ENCODE measurements at places on chromosomes 7 and 10.

GRCh38 chr7:64223366-64223765 is 4.9 kb upstream of the ZNF679 start:
- no peak for DNase-seq

GRCh38 chr10:110664483-110665420 is 20.6 kb downstream of the RBM20 start:
- peak; percentile 66 for DNase-seq

- no peak for DNase-seq
These were observed 92.5 kb downstream of the MTPN start for GRCh38 chr7:135884495-135885232.

DNA sequence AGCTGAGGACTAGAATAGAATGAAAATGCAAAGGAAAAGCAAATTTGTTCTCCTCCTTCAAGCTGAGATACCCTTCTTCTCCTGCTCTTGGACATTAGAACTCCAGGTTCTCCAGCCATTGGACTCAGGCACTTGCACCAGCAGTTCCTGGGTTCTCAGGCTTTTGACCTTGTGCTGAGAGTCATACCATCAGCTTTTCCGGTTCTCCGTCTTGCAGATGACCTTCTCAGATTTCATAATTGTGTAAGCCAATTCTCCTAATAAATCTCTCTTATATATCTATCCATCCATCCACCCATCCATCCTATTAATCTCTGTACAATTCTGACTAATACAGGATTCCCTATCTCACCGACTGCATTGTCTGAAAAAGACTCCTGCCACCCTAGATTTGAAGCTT is 108.3 kb downstream of the AHR start:
- peak; percentile 44 for DNase-seq

GRCh38 chr7:156178214-156178613 is 366.0 kb upstream of the SHH start:
- peak; percentile 9 for DNase-seq

GRCh38 chr10:33803248-33803647 is 468.8 kb upstream of the NRP1 start:
- no peak for DNase-seq

- DNase-seq, result no peak
These were observed 1.6 kb downstream of the BICC1 start for GRCh38 chr10:58514111-58514770.

GRCh38 chr7:46428295-46428694 is 507.2 kb upstream of the IGFBP3 start:
- DNase-seq, result no peak

- no peak for DNase-seq
These were observed 24.4 kb downstream of the CRPPA start for GRCh38 chr7:16396766-16397500.

- DNase-seq, result peak; percentile 32
These were observed 65.6 kb upstream of the ADO start for GRCh38 chr10:62738916-62739315.

GRCh38 chr7:158536871-158537515 is 50.6 kb downstream of the PTPRN2 start:
- peak; percentile 40 for DNase-seq

GRCh38 chr7:68180761-68181160 is 1184.1 kb downstream of the TYW1 start:
- DNase-seq, result no peak

DNA sequence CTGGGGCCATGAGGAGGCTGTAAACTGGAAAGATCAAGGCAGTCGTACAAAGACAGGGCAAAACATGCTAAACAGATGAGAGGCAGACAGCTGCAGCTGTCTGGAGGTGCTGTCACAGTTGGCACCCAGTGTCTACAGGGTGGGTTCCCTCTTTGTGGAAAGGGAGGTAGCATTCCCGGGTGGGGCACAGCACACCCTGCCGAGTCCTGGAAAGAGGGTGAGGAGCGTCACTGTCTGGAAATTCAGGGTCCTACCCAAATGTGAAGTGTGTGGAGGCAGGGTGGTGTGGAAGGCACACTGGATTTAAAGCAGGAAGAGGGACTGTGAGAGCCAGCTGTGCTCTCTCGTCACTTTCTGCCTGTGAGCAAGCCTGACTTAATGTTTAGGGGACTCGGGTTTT is 356.2 kb downstream of the SDK1 start:
- DNase-seq, result no peak

- no peak for DNase-seq
These were observed 12.0 kb upstream of the AQP1 start for GRCh38 chr7:30899630-30900029.

GRCh38 chr10:113057948-113058522 is 108.0 kb downstream of the TCF7L2 start:
- DNase-seq, result no peak

DNA sequence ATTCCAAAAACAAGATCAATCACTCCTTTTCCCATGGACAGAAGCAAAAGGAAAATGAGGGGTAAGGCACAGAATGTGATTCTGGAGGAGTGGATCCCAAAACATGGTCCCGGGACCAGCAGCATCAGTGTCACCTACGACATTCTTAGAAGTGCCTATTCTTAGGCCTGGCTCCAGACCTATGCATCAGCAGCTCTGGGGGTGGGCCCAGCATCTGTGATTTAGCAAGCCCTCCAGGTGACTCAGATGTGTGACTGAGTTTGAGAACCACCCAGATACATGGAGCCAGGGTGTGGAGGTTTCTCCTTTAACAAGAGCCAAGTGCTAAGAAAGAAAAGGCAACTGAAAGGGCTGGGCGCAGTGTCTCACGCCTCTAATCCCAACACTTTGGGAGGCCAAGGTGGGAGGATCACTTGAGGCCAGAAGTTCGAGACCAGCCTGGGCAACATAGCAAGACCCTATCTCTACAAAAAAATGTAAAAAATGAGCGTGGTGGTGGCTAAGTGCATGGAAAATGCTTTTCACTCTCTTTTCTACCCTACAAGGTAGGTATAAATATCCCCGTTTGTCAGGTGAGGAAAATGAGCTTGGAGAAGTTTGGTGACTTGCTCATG is 17.1 kb upstream of the ARPC1A start:
- no peak for DNase-seq

DNA sequence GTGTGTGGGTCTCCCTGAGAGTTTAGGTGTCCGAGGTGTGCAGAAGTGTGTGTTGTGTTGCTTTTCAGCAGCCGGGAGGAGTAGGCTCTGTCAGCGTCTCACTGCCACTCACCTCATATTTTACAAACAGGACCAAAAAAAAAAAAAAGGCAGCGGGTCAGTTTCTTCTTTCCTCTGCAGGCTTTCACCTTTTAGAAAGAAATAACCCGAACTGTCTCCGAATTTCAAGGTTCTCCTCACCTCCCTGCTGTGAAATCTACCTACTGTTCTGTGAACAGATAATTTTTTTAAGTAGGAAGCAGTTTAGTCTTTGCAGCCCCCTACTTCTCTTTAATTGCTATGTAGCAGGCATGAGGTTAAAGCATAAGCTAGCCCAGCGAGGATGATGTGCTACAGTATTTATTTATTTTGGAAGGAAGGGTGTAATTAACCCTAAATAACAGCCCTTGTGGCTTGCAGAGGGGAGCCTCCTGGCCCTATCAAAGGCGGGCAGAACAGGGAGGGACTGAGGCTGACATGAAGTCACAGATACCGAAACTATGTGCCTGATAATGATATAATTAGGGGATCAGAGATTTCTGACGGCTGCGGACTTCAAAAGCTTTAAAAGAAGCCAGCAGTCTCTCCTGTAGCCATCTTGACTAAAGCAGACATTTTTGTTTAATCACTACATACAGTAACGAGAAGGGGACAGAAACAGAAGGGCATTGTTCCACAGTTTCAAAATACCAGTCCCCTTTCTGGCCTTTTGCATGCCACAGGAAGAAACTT is 1.6 kb downstream of the BAMBI start:
- no peak for DNase-seq

GRCh38 chr7:68744036-68744435 is 854.2 kb upstream of the AUTS2 start:
- DNase-seq, result no peak

DNA sequence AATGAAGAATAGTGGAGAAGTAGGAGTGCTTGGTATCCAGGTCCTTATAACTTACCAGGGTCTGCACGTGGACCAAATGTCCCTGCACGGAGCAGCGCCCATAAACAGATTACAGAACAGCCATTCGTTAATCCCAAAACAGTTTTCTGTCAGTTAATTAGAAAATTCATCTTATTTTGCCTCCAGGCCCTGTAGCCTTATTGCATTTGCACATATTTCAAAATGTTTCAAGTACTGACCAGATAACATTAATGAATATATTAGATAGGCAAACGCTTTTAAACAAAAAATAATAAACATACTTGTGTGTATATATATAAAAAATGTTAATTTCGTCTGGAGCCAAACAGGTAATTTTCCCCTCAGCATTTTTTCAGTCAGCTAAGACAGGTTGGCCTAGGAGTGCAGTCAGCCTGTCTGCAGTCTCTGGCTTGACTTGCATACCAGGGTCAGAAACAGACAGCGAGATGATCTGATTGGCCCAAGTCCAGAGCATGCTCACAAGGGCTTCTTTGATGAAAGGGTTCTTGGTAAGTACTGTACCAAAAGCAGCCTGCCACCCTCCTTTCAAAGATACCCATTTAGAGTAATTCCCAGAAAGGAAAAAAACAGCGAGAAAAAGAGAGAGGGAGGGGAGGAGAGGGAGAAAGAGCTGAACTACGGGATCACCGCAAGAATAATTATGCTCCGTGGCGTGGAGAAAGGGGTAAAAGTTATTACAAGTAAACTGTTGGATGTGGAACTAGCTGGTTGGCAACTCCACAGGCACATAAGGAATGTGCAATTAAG is 194.4 kb upstream of the TCF7L2 start:
- DNase-seq, result no peak

- DNase-seq, result peak; percentile 20
These were observed 32.7 kb upstream of the NPVF start for GRCh38 chr7:25260862-25261494.

- no peak for DNase-seq
These were observed 12.7 kb downstream of the COA1 start for GRCh38 chr7:43716598-43716997.

GRCh38 chr10:2881720-2882620 is 185.4 kb upstream of the PFKP start:
- no peak for DNase-seq

GRCh38 chr7:132897093-132897687 is 184.7 kb downstream of the CHCHD3 start:
- no peak for DNase-seq

Data from suppressor macrophage treated with lipopolysaccharide for 1 hour (primary cell).